ENCODE measurements at places on chromosomes 11 and 22. TPM values are rescaled to one million over a fixed set of nuclear protein-coding genes. Genes with fewer than 3 reads are reported as not detected.

Gene CWF19L2
- total RNA-seq = 34.8 TPM

Gene CYB561A3
- 40.1 TPM for total RNA-seq

Gene MOGAT2
- total RNA-seq = not detected

Gene ZNF70
- total RNA-seq = 6.4 TPM

Gene C11orf86
- not detected for total RNA-seq

Gene VPREB1
- not detected for total RNA-seq

Gene F2
- total RNA-seq = not detected

Gene CACNA1I
- total RNA-seq = 58.0 TPM

Gene ALDH3B1
- 1.0 TPM for total RNA-seq

Gene PDE3B
- total RNA-seq = 222 TPM

Gene CCDC81
- 0.90 TPM for total RNA-seq

Gene TRAF6
- total RNA-seq = 23.7 TPM

Gene GALR3
- total RNA-seq = not detected

Gene MYRF
- total RNA-seq = 1.6 TPM

Gene SHISAL1
- total RNA-seq = not detected

Gene LRRC32
- total RNA-seq = 0.53 TPM

Gene ZFPL1
- total RNA-seq = 48.6 TPM

Gene CCDC188
- not detected for total RNA-seq

Gene HPS5
- 23.7 TPM for total RNA-seq

Gene ZNF280A
- total RNA-seq = not detected

Gene CTSW
- total RNA-seq = 30.1 TPM

Gene GPHA2
- not detected for total RNA-seq

Gene OR1S1
- total RNA-seq = not detected

Gene SULT4A1
- not detected for total RNA-seq

Gene C11orf87
- not detected for total RNA-seq

Data from CD4-positive, alpha-beta memory T cell (primary cell).